ENCODE measurements at places on chromosomes 2 and 18.

DNA sequence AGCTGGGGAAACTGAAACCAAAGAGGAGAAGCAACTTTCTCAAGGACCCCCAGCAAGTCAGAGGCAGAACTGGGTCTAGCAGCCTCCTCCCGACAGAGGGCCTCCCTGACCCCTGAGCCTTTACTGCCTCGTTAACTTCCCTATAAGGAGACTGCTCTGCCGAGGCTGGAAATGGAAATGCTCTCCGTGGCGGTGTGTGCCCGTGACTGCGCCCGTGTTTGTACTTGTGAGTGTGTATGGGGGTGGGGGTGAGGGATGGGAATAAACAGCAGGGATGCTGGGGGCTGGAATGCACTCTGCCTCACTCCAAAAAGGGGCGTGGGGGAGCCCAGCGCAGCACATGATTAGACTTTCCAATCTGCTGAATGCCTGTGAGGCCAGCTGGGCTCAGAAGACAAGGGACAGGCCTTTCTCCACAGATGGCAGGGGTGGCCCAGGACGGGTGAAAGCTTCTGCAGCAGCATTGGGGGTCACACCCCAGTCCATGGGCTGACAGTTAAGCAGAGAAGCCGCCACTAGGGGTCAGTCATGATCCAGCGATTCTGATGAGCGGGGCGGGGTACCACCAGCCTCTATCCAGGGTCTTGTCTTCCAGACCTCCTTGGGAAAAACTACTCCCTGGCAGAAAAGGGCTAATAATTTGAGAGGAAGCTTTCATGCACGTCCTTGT lies 26.8 kb downstream of the MPHOSPH10 start:
- DNase-seq = peak; percentile 41

GRCh38 chr2:218230882-218231281 lies 13.9 kb downstream of the ARPC2 start:
- peak; percentile 41 for DNase-seq

GRCh38 chr2:88159955-88160415 lies 10.2 kb upstream of the THNSL2 start:
- DNase-seq = peak; percentile 70

DNA sequence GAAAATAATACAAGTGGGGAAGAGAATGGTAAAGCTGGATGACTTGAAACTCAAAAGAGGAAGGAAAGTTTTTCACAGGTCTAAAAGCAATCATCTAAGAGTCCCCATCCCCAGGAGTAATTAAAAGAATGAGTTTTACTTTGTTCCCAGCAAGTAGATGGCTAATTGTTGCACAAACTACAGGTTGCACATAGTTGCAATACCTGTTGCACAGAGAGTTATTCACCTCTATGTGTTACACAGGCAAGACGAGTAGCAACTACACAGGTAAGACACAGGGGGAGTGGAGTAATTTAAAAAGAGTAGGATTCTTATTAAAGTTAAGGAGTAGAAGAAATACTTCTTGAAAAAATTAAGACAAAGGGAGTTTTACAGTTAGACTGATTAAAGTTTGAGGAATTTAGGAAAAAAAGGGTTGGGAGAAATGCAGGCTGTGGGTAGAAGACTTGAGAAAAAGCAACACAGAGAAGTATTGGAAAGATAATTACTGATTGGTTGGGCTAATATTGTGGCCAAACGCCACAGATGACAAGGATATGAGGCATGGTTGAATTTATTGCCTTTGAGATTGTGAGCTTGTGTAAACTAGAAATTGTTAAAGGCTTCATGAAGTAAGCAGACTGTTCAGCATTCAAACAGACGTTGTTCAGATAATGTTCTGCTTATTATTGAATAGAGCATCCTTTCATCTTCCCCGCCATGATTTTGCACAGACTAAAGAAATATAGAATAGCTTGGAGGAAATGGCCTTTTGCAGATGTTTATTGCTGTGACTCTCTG lies 699.3 kb downstream of the NR4A2 start:
- peak; percentile 41 for DNase-seq

DNA sequence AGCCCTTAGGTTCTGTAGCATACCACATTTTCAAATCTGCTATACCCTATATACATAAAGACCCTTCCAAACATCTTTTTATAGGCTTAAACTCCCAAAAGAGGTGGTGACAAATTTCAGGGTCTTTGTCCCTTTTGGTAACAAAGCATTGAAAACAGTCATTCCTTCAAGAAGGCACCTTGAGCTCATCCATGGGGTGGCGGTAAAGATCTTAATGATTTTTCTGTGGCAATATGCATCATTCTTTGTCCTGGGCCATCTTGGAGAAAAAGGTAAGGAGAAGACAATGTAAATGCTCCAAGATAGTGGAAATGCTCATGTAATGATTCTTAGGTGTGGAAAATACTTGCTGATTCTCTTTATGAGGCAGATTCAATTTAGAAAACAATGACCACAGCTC lies 890.5 kb downstream of the CNTNAP5 start:
- DNase-seq = no peak

- no peak for DNase-seq
These were observed 111.5 kb upstream of the EML6 start for GRCh38 chr2:54611830-54612545.

GRCh38 chr18:68462766-68463165 lies 252.1 kb downstream of the TMX3 start:
- no peak for DNase-seq

DNA sequence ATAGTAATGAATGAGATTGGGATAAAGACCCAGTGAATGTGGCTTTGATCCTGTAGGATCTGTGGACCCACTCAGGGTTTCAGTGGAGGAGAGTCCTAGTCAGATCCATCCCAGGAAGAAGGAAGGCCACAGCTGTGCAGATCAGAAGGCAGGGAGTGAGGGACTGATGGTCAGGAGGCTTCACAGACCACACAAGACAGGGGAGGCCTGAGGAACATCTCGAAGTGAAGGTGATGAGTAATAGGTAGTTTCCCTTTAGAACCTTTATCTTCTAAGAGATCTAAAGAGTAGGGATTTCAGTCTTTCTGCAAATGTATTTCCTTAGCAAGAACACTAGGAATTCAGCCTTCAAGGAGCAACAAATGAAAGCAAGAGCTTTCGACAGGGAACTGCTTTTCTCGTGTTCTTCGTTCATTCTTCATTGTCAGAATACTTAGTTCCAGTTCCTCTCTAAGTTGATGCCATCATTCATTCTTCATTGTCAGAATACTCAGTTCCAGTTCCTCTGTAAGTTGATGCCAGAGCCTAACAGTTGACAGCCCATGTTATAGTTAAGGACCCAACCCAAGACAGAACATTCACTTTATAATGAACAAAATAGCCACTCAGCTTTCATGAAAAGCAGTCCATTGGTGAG lies 150.2 kb upstream of the EPAS1 start:
- no peak for DNase-seq

- DNase-seq = peak; percentile 35
These were observed 22.9 kb upstream of the TMEM87B start for GRCh38 chr2:112032224-112032586.

- peak; percentile 48 for DNase-seq
These were observed 592 bp downstream of the ME2 start for GRCh38 chr18:50879302-50880118.

DNA sequence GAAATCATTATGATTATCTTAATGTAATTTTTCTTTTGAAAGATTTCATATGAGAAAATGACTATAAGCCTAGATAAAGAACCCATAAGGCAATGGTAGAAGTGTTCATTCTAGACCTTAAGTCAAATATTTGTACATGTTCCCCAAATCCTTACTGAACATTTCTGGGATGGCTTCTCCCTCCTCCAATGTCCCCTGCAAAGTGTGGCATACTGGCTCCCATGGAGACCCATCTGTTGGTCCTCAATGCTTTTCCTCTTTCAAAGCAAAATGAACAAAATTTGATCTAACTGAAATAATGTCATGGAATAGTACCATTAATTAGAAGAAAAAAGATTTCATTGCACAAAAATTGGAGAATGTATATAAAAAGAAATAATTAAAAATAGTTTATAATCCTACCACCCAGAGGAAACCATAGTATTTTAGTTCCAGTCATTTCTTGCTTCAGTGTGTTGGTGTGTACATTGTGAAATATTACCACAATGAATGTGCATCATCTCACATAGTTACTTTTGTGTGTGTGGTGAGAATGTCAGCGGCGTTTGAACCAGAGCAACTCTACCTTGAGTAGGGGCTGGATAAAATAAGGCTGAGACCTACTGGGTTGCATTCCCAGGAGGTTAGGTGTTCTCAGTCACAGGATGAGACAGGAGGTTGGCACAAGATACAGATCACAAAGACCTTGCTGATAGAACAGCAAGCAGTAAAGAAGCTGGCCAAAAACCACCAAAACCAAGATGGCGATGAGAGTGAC lies 181.3 kb downstream of the UXS1 start:
- DNase-seq = peak; percentile 66

GRCh38 chr2:45610281-45611019 lies 617 bp downstream of the SRBD1 start:
- peak; percentile 68 for DNase-seq

DNA sequence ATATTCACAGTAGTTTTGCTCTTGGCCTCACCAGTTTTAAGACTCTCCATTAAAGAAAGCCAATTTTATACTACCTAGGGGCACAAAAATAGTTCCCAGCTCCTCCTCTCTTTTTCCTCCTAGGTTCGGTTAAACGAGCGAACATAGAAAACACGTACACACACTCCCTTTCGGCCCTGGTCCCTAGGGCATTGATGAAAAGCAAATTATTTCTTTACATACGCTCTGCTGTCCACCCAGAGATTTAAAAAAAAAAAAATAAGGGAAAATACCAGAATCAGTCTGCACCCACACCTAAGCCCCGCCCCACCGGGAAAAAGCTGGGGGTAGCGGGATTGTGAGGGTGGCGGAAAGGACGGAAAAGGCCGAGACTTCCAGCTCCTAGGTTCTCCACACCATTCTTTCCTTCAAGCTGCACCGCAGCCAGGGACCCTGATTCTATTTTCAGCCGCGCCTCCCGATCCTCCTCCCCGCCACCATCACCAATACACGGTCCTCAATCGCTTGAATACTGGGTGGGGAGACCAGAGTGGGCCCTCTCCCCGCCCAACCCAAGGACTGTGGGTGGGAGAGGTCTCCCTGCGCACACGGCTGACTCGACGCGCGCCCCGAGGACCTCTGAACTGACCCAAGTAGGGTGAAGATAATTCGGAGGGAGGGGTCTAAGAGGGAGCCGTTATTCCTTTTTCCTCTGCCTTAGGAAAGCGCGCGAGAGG lies 769 bp downstream of the ATF2 start:
- peak; percentile 39 for DNase-seq

DNA sequence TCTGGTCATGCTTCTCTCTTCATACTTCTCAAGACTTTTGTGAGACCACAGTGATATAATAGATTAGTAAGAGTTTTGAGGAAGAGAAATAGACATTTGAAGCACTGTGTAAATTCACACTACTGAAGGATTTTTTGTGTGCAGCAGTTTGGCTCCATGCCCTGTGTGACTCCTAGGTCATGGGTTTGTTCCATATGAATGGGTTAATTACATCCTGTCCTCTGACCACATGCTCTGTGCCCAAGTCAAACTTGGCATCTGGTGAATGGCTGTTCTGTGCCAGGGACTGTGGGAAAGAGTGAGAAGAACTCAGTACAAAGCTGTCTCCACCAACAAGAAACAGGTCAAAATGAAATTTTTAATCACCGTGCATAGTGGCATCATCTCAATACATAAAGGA lies 304.0 kb downstream of the LNPK start:
- no peak for DNase-seq

- peak; percentile 3 for DNase-seq
These were observed 903 bp downstream of the KCNG3 start for GRCh38 chr2:42492691-42493467.

DNA sequence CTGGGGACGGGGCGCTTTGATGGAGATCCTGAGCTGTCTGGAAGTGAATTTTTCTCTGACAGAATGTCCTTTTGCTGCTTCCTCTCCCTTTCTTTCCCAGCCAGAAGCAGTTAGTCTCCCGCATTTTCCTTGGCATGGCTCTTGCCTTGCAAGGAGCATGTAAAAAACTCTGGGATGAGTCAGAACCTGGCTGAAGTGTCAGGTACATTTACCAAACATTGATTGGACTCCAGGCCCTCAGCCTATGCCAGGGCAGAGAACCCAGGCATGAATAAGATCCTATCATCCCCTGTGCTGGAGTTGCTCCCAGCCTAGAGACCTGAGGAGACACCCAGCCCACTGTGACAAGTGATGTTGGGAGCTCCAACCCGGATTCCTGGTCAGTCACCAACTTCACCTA lies 21.6 kb downstream of the STON1 start:
- DNase-seq = peak; percentile 48

GRCh38 chr2:161592713-161593112 lies 31.5 kb upstream of the SLC4A10 start:
- no peak for DNase-seq

- peak; percentile 12 for DNase-seq
These were observed 104.6 kb upstream of the COL3A1 start for GRCh38 chr2:188869550-188869949.

DNA sequence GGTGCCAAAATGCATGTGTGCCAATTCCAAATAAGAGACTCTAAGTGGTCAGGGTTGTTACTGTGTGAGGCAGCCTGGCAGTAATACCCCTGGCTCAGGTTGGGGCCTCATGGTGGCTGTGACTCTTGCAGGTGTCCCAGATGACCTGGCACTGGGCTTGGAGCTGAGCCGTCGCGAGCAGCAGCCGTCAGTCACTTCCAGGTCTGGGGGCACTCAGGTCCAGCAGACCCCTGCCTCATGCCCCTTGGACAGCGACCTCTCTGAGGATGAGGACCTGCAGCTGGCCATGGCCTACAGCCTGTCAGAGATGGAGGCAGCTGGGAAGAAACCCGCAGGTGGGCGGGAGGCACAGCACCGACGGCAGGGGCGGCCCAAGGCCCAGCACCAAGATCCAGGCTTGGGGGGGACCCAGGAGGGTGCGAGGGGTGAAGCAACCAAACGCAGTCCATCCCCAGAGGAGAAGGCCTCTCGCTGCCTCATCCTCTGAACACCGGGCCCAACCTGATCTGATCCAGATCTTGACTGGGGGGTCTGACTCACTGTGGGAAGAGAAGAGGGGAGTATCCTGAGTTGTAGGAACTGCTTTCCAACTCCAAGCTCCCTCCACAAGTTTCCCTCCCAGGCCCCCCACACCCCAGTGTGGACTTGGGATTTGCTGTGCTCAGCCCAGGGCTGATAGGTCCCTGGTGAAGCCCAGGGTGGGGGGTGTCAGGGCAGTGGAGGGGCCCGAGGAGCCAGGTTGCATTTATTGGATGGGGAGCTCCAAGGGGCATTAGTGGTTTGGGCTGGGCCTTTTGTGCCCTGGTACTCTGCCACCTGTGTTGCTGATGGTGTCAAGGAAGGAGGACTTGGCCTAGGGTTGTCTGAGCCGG lies 5.6 kb downstream of the DNAJB2 start:
- DNase-seq = no peak

- no peak for DNase-seq
These were observed 72.6 kb downstream of the ALK start for GRCh38 chr2:29848566-29849310.

- peak; percentile 80 for DNase-seq
These were observed 8.3 kb upstream of the RMC1 start for GRCh38 chr18:23494992-23495391.

- DNase-seq = peak; percentile 88
These were observed 225.5 kb upstream of the GALNT5 start for GRCh38 chr2:157032017-157032416.
